Dermis microvascular lymphatic vessel endothelial cell (primary cell): ENCODE measurements at places on chromosomes 3 and 15. TPM values are rescaled to one million over a fixed set of nuclear protein-coding genes. Genes with fewer than 3 reads are reported as not detected.

DNA sequence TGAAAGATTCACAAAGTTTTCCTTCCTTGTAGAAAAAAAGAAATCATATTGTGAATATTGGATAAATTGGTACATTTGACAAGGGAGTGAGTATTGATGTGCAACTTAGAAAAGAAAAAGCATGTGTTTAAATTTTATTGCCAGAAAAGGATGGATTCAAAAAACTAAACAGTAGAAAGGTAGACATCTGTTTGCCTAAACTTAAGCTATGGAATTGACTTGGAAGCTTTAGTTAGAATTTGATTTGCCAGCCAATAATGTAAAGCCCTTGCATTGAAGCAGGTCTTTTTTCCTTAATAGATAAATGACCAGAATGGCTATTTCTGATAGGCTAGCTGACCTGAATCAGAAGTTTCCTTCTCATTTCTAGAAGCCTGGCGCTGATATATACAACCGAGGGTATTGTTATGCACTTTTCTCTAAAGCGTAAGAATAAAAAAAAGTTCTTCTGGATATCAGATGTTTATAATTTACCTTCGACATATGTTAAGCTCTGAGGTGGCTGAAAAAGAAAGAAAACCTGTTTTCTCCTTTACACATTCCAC is 4.2 kb downstream of the RARB start:
- DNase-seq: no peak

GRCh38 chr3:69671082-69671952 is 67.9 kb upstream of the MITF start:
- peak; percentile 56 for DNase-seq

- DNase-seq: no peak
Measured at GRCh38 chr15:49215768-49216739, 46.0 kb downstream of the GALK2 start.

- peak; percentile 47 for DNase-seq
Measured at GRCh38 chr15:94119923-94120775, 111.2 kb upstream of the MCTP2 start.

- no peak for DNase-seq
Measured at GRCh38 chr3:129382366-129382765, 46.1 kb downstream of the EFCAB12 start.

DNA sequence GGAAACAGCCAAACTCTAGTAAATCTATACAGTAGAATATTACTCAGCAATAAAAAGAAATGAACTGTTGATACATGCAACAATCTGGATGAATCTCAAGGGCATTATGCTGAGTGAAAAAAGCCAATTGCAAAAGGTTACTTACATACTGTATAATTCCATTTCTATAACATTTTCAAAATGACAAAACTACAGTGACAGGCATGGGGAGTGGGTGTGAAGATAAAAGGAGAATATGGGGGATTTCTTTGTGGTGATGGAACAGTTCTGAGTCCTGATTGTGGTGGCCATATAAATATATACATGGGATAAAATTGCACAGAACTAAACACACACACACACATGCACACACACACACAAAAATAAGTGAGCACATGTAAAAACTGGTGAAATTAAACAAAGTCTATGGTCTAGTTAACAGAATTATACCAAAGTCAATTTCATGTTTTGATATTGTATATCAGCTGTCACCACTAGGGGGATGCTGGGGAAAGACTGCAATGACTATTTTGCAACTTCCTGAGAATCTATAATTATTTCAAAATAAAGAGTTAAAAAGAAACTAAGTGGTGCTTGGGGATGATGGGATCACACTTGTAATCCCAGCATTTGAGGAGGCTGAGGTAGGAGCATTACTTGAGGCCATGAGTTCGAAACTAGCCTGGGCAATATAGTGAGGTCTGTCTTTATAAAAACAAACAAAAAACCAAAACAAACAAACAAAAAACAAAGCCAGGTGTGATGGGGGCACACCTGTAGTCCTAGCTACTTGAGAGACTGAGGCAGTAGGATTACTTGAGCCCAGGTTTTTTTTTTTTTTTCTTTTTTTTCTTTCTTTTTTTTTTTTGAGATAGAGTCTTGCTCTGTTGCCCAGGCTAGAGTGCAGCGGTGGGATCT is 66.0 kb downstream of the SPTSSB start:
- peak; percentile 11 for DNase-seq

GRCh38 chr3:21170964-21171363 is 580.0 kb downstream of the ZNF385D start:
- DNase-seq: no peak

DNA sequence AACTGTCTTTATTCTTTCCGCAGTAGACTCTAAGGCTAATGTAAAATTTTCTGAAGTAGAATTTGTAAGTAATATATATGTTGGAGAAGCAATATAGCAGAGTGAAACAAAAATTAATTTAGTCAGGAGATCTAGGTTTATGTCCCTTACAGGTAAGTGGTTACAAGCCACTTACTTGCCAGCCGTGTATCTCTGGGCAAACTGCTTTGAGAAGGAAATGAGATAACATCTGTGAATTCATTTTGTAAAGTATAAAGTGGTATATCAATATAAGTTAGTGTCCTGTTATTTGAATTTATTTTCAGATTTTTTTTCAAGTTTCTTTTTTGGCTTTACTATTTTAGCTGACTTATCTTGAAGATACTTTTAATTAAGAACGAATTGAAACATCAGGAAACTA is 5.5 kb downstream of the DAZL start:
- DNase-seq: no peak

- no peak for DNase-seq
Measured at GRCh38 chr3:60809857-60810610, 441.2 kb downstream of the FHIT start.

SKOR1 gene
- total RNA-seq: under 0.01 TPM in 2 replicates

TBC1D21 gene
- not detected in 2 replicates for total RNA-seq

B3GNT5 gene
- total RNA-seq: 25.2 and 36.5 TPM in 2 replicates

FBXO40 gene
- total RNA-seq: not detected in 2 replicates

SNURF gene
- total RNA-seq: 19.6 and 28.1 TPM in 2 replicates

COL7A1 gene
- under 0.01 and 0.13 TPM in 2 replicates for total RNA-seq

FAIM gene
- total RNA-seq: 4.4 and 5.3 TPM in 2 replicates

- DNase-seq: peak; percentile 89
Measured at GRCh38 chr3:195210266-195210973, 60.5 kb downstream of the XXYLT1 start.

ANKRD34C gene
- total RNA-seq: not detected in 2 replicates

DNA sequence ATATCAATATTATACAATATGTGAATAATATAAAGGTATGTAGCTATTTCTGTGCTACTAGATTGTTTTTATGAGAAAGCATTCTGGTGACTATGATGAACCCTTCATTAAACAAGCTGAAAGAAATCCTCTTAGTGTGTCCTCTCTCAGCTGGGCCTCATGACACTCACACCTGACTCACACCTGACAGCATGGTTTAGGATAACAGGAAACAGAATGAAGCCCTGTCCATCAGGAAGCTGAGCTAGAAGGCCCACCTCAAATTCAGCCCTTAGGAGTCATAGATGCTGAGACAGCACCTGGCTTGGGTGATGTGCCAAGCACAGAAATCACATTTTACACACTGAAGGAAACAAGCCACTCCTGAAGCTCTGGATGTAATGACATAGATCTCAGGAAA is 30.8 kb downstream of the CHCHD4 start:
- no peak for DNase-seq
